ENCODE measurements at places on chromosomes 4 and X.

DNA sequence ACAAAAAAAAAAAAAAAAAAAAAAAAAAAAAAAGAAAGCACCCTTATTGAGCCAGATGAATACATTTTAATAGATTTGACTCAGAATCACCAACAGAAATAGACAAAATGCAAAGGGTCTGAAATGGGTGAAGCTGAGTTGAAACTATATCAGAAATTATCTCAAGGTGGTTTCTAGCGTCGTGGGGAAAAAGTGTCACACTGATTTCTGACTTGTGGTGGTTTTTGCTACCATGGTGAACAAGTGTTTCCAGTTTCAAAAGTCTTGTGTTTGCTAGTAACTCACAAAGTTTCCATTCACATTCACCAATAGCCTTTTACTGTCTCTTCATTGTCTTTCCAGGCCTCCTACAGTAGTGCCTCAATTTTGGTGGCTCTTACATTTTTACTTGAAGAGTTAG lies 135.5 kb downstream of the ARHGAP24 start:
- no peak for DNase-seq

DNA sequence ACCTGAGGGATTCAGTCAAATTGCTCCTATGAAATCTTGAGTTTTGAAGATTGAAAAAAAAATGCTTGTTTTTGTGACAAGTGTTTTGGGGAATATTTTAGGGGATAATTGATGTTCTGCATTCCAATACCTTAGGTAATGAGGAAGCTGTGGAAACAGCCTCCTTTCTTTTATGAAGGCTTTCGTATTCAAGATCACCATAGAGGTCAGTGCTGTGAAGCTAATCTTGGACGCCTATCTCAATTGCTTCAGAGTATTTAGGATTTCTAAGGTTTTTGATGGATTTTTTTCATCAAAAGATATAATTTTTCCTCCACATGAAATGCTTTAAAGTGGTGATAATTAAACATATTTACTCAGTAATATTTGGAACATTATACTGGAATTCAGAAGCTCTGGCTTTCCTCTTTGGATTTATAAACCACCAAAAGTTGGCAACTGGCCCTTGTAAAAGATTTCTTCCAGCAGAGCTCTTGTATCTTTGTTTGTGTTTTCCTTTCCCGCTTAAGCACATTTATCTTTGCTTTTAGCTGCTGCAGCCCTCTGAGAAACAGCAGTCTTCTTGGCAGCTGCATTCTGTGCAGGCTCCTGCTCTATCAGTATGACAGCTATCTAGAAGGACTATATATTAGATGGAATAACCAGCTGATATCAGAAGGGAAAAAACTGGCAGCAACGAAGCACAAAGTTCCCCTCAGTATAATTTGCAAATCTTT lies 63.7 kb downstream of the HMGB2 start:
- DNase-seq = no peak

GRCh38 chr4:80011636-80012236 lies 61.3 kb downstream of the ANTXR2 start:
- no peak for DNase-seq

DNA sequence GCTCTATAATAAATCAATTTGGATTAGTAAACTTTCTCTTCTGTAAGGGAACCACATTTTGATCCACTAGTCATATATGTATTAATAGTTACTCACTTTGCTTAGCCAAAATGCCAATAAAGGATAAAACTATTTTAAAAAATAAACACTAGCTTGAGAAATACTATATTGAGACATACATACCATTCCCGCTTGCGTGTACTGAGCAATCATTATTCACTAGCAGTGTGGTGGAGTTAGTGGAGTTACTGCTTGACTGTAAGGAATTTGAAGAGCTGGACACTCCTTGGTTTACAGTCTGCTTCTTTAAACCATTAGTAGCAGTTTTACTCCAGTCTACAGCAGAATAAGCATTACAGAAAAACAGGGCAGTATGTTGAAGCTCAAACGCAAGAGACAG lies 10.8 kb upstream of the PHKA2 start:
- DNase-seq = no peak

- no peak for DNase-seq
These were observed 68.3 kb downstream of the ABLIM2 start for GRCh38 chr4:8090312-8090711.

DNA sequence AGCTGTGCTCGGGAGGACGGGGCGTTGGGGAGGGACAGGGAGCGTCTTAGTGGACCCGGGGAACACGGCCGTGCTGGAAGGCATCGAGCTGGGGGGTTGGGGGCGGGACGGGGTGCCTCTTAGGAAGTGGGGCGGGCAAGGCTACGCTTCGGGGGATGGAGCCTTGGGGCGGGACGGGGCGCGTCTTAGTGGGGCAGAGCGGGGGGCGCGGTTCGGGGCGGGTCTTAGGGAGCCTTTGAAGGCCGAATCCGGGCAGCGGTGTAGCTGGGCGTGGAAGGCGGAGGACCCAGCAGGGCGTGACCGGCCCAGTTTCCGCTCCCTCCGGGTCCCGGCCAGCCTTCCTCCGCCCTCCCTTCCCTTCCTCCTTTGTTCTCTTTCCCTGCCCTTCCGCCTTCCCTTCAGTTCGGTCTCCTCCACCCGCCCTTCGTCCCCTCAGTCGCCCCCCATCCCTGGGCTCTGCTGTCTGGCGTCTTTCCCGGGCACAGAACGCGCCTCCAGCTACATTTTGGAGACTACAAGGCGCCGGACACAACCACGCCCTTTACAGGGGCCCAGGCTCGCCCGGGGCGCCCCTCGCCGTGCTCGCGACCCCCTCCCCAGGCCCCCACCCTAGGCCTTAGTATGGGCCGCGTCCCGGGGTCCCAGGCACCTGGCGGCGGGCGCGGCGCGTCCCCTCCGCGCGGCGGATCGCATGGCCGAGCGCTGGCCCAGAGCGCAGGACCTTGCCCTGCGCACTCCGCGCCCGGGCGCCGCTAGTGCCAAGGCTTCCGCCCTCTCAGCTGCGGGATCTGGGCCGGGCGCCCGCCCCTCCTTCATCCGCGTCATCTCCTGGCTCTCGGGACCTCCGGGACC lies at the start of gene ARSD:
ARSD (minus strand) TSS at position 757 of the 852 bp plus-strand sequence; CDS start at position 693, 64 bp downstream.
- DNase-seq = peak; percentile 92

GRCh38 chr4:95979961-95980876 lies 140.3 kb downstream of the PDHA2 start:
- DNase-seq = no peak

GRCh38 chr4:172892300-172892699 lies 276.3 kb upstream of the GALNT7 start:
- DNase-seq = no peak

- peak; percentile 83 for DNase-seq
These were observed 9.2 kb upstream of the FAM53A start for GRCh38 chr4:1693131-1693896.

GRCh38 chr4:30945586-30945985 lies 225.4 kb downstream of the PCDH7 start:
- no peak for DNase-seq

DNA sequence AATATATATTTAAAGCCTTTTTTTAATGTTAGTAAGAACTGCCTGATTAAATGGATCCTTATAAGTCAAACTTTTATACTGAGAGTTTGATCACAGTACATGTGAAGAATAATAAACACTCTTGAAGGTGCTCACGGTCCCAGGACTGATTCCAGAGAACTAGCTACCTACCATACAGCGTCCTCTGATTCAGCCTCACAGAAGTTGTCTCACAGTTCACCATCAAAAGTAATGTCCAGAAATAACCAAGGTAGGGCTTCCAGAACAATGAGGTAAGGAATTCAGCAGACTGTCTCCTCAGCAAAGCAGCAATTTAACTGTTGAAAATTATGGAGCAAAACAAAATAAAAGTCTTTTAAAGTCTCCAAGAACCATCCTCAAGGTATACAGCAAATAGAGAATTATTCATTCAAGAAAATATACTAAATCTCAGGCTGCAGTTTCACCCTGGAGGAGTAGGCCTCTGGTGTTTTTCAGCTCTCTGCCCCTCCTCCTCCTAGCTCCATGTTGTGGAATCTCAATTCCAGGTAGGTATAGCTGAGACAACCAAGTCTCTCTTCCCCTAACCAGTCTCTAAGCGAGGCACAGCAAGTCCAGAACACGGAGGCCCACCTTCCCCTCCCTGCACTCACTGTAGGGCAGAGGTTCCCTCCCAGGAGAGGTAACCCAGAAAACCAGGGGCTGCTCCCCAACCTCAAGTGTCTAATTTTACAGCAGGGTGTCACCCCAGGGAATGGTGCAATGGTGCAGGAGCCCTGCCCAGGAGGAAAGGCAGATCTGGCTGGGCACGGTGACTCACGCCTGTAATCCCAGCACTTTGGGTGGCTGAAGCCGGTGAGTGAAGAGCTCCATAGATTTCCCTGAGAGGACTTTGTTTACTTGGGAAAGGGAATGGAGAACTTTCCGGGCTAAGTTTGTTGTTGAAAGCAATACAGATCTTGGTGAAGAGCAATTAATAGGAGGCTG lies 28.6 kb downstream of the FAM241A start:
- DNase-seq = no peak

DNA sequence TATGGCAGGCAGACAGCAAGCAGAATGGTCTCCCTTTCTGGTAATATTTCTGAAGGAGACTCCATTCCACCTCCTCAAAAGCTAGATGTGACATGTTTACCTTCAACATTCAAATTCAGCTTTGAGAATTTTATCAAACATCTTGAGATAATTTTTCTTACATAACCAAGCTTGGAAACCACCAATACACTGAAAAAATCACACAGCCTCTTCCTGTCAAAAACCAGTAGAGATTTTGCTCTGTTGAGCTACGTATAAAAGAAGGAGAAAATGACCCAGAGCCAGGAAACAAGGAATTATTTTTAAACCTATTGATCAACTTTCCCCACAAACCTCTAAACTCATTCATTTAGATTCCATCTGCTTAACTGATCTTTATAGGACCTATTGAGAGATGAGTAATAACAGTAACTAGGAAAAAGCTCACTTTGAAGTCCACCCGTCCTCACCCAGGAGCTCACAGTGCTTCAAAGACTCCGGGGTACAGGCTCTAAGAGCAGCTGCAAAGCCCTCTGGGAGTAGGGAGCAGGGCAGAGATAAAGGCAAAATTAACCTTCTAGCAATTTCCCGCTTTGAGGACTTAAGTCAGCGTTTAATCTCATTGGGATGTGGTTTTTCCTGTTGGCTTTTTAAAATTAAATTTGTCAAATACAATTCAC lies 318.2 kb upstream of the RASGEF1B start:
- DNase-seq = no peak

- DNase-seq = no peak
These were observed 2.0 kb upstream of the HPGD start for GRCh38 chr4:174524242-174524641.

- no peak for DNase-seq
These were observed 64.1 kb downstream of the FAM184B start for GRCh38 chr4:17717301-17717700.

DNA sequence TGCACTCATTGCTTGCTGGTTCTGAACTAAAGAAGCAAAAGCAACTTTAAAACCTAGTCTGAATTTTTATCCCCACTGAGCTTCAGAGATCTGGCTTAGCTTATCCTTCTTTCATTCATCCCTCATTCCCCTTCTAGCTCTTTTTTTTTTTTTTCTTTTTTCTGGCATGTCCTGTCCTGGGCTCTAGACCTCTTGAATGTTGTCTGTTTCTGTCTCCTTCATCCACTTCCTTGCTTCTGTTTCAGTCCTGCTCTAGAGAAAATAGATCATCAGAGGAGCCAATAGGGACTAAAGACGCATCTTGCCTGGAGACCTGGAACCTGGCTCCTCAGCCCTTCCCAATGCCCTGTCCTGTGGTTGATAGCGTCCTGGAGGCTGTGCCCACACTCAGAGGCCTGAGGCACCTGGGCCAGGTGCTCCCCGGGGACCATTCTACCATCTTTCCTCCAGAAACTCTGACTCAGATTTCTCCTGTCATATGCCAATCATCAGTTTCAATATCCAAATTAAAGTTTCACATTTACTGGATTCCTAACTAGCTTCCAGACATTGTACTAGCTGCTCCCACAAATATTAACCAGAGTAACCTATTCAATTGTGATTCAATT lies 115.7 kb upstream of the GATB start:
- DNase-seq = no peak

DNA sequence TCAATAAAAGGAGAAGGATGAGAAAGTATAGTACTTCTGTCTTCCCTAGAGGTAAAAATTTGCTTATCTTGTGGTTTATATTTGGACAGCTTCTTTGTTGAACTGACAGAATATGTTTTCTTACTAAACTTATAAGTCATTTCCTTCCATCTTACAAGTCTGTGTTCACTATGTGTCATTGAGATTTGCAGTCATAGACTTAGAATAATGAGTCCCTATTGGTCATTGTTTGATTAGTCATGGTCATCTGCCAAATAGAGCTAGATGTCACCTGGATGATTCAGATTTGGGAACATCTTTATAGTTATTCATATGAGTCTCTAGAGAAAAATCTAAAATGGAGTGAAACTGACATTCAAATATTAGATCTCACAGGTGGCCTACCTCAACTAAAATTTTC lies 51.5 kb downstream of the SPATA18 start:
- no peak for DNase-seq

GRCh38 chr4:137700072-137700471 lies 167.8 kb upstream of the PCDH18 start:
- DNase-seq = no peak

GRCh38 chr4:139639654-139640053 lies 26.0 kb upstream of the MGST2 start:
- no peak for DNase-seq

DNA sequence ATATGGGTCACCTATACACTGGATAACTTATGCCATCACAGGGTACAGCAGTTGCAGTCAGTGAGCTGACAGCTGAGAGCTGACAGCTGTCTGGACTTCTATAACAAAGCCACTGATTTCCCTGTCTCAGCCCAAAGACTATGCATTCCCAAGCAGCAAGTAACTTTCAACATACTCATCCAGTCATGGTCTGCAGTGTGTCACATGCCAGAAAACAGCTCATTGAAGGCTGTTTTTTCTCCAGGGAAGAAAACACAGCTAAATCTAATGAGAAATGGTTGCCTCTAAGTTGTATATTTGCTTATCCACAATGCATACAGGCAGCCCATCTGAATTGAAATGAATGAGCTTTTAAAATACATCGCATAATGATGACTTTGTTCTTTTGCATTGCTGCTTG lies 6.3 kb downstream of the KIAA1210 start:
- DNase-seq = peak; percentile 26

DNA sequence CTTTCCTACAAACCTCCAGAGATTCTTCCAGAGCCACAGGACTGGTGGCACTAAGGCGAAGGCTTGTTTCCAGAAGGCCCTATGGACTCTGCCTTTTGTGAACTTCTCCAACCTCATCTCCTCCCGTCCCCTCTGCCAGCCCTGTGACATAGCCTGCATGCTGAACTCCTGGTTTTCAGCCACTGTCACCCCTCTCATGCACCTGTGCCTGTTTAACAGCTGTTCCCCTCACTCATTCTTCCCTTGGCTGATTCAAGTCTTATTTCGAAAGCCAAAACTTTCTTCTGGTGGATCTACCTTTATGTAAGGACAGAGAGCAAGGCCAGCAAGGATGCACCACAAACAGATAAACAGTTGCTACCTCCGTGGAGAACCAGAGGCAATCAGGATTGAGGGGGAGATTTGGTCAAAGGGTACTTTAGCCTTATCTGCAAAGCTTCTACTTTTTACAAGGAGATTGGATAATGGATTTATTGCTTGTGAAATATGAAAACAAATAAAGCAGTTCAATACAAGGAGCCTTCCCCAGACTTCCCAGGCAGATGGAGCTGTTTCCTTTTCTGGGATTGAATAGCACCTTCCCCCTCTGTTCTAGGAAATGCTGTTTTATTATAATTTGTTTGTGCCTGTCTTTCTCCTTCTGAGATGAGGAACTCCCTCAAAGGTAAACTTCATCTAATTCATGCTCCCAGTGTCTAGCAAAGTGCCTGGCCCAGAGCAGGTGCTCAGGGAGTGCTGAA lies 5.7 kb downstream of the CITED1 start:
- no peak for DNase-seq

GRCh38 chrX:38271154-38271716 lies 50.6 kb upstream of the SRPX start:
- no peak for DNase-seq

GRCh38 chrX:13001961-13002671 lies 27.2 kb downstream of the TMSB4X start:
- peak; percentile 57 for DNase-seq
